ENCODE measurements at places on chromosomes 2 and 18.

- no peak for DNase-seq
Measured at GRCh38 chr2:176567361-176567760, 298.1 kb downstream of the MTX2 start.

GRCh38 chr2:26008851-26009566 is 24.9 kb upstream of the RAB10 start:
- DNase-seq = peak; percentile 79

GRCh38 chr2:143140864-143141661 is 11.8 kb downstream of the ARHGAP15 start:
- peak; percentile 34 for DNase-seq

GRCh38 chr2:209636076-209636475 is 135.6 kb upstream of the UNC80 start:
- DNase-seq = no peak

DNA sequence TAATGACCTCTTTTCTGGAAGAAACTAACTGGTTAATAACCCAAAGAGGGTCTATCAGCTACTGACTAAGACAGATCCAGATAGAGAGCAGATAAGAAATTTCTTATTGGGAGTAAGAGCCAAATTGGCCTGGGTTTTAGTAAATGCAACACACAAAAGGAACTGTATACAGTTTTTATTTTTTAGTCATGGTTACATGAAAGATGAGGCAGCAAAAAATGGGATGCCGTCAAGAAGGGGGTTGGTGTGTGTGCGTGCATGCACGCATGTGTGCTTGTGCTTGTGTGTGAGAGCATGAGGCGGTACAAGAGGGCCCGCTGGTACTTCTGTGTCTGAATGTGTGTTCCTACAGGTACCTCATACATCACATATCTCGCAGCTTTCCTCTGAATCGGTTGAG is 466.2 kb upstream of the HNRNPA3 start:
- DNase-seq = no peak

- no peak for DNase-seq
Measured at GRCh38 chr2:14693874-14694273, 61.4 kb downstream of the LRATD1 start.

GRCh38 chr2:105373344-105373781 is 25.5 kb downstream of the FHL2 start:
- DNase-seq = no peak

DNA sequence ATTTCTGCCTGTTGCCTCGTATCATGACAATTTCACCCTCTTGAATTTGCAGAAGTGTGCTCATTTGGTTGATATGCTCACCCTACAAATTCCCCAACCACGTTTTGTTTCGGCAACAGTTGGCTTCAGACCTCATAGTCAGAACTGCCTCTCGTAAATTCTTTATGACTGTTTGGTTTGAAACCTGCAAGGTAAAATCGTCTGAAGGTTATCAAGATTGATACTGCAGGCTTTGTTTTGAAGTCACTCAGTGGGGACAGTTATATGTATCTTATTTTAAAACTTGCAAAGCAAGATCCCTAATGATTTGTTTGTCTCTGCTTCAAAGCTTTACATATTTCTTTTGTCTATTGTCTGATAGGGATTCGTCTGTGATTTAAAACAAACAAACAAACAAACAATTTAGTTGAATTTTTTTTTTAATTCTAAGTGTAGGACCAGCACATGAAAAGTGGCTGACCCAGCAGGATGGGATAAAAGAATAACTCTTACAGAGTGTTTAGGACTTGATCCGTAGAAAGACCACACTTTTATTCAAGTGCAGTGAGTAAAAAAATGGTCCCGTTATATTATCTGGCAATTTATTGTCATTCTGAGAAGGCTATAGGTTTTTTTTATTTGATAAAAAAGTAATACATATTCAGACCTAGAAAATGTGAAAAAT is 45.7 kb upstream of the MYCN start:
- DNase-seq = no peak

DNA sequence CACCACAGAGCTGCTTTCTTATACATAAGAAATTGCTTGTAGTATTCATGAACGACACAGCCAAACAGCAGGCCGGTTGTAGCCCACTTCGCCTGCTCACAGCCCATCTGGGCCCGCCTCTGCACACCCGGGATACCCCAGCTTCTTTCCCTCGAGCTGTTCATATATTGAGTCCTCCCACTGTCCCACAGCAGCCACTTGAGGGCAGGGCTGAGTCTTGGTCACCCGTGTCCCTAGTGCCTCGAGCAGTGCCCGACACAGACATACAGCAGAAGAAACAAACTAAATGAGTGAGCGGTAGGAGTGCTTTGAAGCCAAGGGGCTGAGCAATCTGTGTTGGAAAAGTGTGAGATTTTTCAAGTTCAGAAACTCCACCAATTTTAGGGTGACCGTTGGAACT is 251.4 kb downstream of the KLHL29 start:
- DNase-seq = no peak

DNA sequence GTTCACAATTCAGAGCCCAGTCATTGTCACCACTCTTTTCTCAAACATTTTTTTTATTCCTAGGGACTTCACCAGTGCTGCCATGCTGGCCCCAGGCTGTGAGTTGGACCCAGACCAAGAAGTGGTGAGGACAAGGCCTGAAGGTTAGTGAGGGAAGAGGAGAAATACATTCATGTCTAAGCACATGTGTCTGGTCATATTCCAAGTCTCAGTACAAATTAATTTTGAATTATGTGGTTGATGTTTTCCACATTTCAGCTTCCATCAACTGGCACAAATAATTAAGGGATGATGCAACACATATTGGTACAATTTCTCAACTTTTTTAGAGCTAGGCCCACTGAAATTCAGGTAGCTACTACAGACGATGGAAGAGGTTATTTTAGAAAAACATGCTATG is 106.6 kb upstream of the UPP2 start:
- DNase-seq = no peak

- DNase-seq = no peak
Measured at GRCh38 chr2:102063487-102063911, 71.7 kb downstream of the IL1R2 start.

GRCh38 chr2:49687918-49688317 is 533.6 kb upstream of the FSHR start:
- DNase-seq = peak; percentile 2

GRCh38 chr2:101627285-101628029 is 70.0 kb upstream of the MAP4K4 start:
- no peak for DNase-seq

- peak; percentile 7 for DNase-seq
Measured at GRCh38 chr2:222707689-222708273, 36.3 kb downstream of the MOGAT1 start.

GRCh38 chr18:13265911-13266217 is 47.3 kb downstream of the LDLRAD4 start:
- no peak for DNase-seq

DNA sequence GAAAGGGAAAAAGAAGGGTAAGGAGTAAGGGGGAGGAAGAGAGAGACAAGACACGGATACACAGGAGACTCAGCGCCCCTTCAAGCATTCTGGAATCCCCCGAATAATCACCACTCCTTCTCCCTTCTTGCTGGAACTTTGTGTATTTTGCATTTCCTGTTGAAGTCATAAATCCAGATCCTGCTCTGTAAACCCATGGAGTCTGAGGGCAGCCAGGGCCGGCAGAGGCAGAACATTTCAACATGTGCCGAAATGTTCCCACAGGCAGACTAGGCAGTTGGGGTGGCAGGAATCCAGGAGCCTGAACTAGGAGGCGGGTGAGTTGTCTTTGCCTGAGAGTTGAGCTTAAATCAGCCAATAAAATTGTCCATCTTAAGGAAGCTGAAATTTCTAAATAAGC is 193.1 kb downstream of the SH3RF3 start:
- DNase-seq = no peak

GRCh38 chr2:217740756-217741155 is 262.0 kb downstream of the TNS1 start:
- DNase-seq = no peak

DNA sequence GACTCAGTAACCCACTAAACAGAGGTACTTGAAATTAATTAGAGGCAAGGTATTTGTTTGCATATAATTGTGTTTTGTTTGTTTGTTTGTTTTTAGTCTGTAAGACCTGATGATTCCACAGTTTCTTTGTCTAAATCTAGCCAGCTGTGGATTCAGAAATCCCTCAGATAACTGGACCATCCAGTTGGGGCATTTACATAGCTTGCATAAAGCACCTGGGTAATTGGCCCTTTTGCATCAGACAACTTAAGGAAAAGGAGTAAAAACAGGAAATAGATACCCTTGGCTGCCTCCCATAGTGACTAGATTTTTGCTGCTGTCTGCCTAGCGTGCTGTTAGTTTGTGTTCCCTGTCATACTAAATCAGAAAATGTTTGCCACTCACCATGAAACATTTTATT is 46.6 kb upstream of the XIRP2 start:
- DNase-seq = no peak

GRCh38 chr2:31270131-31270530 is 36.2 kb downstream of the EHD3 start:
- no peak for DNase-seq

- no peak for DNase-seq
Measured at GRCh38 chr2:239407112-239407511, 6.3 kb upstream of the HDAC4 start.

DNA sequence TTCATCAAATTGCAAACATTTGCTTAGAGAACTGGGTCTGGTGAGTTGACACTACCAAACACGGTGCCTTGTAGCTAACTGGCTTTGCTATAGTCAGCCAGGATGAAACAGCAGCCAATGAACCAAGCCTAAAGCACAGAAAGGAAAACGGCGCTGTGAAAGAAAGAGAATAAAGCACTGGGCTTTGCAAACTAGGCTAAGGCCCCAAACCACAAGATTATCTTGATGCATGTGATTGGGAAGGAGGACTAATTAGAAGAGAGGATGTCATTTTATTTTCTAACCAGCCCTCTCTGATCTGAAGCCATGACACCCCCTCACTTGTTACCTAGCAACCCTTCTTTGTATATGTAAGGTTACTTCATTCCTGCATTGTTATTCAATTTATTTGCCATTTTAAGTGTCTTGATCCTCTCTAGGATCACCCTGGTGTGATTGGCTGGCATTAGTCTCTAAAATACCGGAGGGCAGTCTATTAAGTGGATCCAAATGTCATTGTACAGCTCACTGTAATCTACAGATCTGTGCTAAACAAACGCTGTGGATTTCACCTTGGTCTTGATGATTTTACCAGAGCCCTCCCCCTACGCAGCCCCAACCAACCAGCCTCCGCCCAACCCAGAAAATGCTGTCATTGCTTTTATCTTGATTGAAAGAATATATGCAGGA is 395.4 kb upstream of the ACVR2A start:
- DNase-seq = no peak

- no peak for DNase-seq
Measured at GRCh38 chr18:8826971-8827370, 121.6 kb downstream of the MTCL1 start.

DNA sequence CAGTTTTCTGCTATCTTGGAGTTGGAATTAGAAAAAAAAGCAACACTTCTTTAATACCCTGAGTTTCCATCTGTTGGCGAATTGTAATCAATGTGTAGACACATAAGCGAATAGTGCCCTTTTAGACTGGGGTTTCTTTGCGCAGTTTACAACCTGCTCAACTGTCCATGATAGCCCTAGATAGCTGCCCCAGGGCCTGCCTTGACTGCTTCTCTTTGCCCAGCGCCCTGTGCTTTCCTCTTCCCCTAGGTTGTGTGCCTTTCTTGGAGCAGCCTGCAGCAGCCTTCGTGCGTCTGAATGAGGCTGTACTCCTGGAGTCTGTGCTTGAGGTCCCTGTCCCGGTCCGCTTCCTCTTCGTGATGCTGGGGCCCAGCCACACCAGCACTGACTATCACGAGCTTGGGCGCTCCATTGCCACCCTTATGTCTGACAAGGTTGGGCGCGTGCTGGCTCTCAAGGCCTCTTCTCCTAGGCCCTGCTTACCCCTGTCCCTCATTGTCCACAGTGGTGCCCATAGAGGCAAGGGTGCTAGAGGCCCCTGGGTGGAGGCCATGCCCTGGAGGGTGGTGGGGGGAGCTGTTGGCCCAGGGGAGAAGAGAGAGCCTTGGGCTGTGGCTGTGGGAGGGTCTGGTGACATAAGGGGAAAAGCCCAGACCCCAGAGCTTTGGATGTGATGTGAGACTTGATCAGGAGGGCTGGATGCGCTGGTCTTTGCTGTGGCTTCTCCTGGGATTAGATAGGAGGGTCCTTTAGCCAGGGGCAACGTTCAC is 6.9 kb downstream of the SLC4A3 start:
- no peak for DNase-seq

- DNase-seq = no peak
Measured at GRCh38 chr2:105635564-105635963, 109.1 kb upstream of the NCK2 start.

- DNase-seq = no peak
Measured at GRCh38 chr2:214311931-214312749, 98.7 kb upstream of the VWC2L start.

DNA sequence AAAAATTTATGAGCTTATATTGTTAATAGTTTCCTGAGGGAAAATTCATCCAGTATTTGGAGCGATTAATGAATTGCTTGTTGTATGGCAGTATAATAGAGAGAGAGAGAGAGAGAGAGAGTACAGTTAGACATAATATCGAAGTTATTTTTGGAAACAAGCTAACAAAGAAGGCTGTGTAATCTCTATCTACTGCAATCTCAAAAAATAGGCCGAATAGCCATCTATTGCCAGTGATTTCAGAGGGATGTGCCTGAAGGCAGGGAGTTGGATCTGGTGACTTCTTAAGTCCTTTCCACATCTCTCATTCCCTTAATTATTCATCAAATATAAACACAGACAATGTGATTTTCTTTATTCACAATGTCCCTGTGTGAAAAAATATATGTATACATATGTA is 433.1 kb upstream of the RAB12 start:
- no peak for DNase-seq

DNA sequence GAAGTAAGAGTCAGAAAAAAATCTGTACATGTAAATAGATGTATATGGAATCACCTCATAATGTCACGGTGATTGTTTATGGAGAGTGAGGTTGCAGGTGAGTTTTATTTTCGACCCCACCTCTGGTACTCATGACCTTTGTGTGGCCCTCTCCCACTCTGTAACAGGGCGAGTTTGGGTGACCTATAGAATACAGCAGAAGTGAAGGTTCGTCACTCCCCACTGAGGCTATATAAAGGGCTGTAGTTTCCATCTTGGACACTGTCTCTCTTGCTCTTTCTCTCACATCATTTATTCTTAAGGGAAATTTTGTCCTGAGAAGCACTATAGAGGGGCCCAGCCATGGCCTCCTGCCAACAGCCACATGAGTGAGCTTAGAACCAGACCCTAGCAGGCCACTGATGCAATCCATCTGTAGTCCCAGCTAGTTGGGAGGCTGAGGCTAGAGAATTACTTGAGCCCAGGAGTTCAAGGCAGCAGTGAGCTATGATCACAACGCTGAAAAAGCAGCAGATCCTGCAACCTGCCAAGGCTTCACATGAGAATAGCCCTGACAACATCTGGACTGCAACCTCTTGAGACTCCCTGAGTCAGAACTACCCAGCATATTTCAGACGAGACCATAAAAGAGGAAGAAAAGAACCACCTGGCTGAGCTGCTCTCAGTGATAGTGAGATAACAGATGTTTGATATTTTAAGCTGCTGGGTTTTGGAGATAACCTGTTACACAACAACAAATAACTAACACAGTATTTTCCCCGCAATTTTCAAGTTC is 74.3 kb upstream of the SLC1A4 start:
- DNase-seq = no peak

- DNase-seq = no peak
Measured at GRCh38 chr2:224278531-224278930, 123.4 kb downstream of the FAM124B start.
